ENCODE measurements at places on chromosomes 12 and 14.

GRCh38 chr14:61385002-61385685 lies 63.8 kb downstream of the PRKCH start:
- DNase-seq, result no peak

DNA sequence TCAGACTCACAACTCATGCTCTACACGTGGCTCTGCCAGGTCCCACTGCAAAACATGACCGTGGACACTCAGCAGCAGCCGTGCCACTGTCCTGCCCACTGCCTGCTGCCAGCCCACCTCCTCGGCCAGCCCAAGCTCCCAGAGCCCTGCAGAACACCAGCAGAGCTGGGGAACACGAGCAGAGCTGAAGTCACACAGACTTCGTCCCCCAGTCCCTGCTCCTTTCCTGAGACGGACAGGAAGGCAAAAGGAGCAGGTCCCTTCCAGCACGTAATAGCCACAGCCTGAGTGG lies 152.1 kb downstream of the DPF3 start:
- DNase-seq, result no peak

DNA sequence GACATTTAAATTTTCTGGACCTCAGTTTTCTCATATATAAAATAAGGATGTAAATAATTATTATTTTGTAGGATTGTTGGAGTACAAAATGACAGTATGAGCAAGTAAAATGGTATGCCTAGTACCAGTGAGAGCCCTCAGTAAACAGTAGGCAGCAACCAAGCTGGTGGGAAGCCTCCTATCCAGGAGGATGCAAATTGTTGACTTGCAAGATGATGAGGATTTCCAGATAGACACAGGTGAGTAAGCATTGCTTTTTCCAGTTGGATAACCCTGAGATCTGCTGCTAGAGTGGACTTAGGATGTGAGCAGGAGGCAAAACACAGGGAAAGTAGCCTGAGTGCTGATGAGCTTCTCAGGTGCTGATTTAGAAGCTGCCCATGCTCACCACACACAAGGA lies 28.2 kb upstream of the AMIGO2 start:
- DNase-seq, result no peak

DNA sequence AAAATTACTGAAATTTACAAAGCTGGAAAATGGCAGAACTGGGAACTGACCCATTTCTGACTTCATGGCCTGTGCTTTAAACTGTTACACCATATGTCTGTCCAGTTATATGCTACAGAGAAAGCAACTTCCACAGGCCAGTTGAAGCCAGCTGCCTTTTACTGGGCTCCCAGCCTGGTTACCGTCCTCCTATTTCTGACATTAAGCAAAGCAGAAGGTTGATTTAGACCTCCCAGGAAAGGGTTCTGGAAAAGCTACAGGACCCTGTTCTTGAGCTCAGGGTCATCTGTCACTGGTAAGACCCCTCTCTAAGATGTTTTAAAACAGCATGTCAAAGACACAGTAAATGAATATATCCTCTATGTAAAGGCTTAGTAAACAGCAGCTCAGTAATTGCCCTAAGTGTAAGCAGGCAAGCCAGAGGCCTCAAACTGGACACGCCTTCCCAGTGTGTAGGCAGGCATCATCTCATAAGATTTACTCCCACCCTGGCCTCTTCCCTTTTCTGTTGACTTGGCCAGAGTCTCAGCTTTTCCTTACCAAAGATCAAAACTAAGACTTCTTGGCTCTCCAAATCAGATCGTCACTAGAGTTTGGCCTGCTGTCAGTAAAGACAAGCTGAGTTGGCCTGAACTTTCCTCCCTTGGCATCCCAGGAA lies 55.4 kb upstream of the RNU6-8 start:
- no peak for DNase-seq

DNA sequence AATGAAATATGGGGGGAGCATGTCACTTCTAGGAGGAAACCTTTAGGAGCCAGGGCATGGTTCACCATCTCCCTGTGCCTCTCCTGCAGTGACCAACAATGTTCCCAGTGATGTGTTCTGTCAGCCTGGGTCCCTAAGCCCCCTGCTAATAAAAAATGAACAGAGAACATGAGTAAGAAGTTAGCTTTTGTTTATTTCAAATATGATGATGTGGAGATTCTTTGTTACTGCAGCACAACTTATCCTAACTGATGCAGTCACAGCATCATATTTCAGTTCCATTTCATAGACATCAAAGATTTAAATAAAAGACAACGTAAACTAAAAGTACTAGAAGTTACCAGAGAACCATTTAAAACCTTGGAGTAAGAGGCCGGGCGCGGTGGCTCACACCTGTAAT lies 43.9 kb downstream of the SERPINA3 start:
- DNase-seq, result no peak

GRCh38 chr12:56488041-56488955 lies at the start of gene GLS2:
TSS of gene GLS2 (minus strand) at chr12:56488161. CDS start at chr12:56488118, 43 bp downstream.
- peak; percentile 96 for DNase-seq

DNA sequence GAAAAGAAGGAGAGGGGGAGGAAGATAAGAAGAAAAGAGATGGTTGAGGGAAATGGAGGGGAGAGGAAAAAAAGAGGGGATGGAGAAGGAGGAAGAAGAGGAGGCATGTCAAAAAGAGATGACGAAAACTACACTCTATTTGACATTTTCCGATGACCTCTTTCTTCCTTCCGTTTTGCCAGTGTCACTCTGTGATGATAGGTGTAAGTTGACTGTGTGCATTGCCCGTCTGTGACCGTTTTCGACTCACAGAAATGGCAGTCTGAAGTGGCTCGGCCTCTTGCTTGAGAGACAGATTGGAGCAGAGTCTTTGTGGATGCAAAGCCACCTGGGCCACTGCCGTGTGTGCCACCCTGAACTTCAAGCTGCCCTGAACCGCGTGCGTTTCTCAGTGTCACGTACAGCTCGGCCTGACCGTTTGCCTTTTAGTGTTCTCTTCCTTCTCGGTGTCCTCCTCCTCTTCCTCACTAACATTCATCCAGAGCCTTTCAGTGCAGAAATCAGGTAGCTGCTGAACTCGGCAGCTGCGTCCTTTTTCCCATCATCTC lies 32.7 kb downstream of the ELK3 start:
- peak; percentile 61 for DNase-seq

DNA sequence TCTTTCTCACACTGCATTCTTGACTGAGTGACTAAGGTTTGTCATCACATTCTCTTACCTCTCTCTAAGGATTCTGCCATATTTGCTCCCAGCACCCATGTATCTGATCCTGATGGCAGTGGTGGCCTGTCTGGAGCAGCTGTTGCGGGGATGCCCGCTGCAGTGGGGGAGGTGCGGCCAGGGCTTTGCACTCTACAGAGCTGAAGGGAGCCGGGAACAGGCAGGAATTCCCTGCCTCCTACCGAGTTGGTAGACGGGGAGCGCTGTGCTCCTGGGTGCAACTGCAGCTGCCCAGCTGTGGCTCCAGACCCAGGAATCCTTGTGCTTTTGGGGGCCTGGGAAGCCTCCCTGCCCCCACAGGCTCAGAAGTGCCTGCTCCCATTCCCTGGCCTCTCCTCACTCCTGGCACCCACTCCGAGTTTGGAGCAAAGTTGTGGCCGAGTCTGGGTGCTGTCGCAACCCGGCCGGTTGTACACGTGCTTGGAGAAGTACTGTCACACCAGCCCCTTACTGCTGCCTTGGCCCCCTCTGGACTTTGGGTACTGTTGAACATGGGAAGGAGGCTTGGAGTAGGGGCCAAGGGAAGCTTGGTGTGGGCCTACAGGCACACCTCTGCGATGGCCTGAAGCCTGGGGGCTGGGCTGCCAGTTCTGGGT lies 106.9 kb upstream of the OR4E1 start:
- no peak for DNase-seq

DNA sequence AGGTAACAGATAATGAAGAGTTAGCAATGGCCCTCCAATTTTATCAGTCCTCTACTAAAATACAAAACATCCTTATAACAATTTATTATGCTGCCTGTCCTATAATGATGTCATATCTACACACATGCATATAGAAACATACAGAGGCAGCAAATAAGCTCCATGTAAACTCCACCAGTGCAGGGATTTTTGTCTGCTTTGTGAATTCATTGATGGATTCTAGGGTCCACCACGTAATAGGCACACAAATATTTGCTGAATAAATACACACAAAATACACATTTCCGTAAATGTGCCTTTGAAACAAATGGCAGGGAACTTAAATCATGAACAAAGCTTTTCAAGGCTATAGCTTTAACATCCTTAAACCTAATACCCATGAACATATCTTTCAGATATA lies 34.7 kb downstream of the PPP1R12A start:
- no peak for DNase-seq

GRCh38 chr14:101114726-101115515 lies 211.4 kb upstream of the RTL1 start:
- no peak for DNase-seq

GRCh38 chr12:131008-131407 lies 64.4 kb downstream of the IQSEC3 start:
- DNase-seq, result no peak

DNA sequence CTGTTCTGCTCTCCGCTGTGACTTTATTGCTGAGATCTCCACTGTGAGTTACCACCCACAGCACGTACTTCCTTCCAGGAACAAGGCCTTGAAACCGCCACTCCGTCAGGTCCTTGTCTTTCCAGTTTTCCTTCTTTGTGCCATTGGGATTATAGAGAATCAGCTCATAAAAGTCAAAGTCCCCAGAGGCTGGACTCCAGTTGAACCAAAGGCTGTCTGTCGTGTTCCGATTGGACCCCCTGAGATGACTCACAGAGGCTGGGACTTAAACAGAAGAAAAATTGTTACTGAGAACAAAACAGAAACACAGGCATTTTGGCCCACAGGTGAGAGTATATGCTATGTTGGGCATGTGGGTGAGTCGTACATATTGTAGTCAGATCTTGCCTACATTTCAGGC lies 76.6 kb downstream of the PTPRB start:
- DNase-seq, result no peak

DNA sequence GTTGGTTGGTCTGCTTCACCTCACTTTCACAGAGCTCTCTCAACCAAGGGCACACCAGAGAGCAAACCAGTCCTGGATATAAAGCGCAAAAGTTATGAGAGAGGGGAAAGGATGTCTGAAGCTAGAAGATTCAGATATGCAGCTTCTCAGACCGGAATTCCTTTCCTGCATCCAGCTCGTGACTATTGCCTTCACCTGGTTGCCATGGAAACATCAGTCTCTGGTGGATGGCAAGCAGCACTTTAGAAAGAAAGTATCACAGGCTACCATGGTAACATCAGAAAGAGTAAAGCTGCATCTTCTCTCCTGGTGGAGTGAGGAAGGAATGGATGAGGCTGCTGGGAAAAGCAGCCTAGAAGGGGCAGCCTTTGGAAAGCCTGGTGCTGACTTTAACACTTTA lies 13.7 kb downstream of the REM2 start:
- DNase-seq, result no peak

- no peak for DNase-seq
Measured at GRCh38 chr12:47591795-47592194, 114.0 kb downstream of the RPAP3 start.

DNA sequence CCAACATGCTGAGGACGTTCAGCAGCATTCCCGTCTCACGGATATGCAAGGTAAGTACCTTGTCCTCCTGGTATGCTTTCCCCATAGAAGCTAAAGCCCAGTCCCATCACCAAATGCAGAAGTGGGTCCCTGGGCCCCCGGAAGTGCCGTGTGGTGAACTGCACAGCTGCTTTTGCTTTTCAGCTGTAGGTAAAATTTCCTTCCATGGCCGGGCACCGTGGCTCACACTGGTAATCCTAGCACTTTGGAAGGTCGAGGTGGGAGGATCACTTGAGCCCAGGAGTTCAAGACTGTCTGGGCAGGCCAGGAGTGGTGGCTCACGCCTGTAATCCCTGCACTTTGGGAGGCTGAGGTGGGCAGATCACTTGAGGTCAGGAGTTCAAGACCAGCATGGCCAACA lies 44.1 kb downstream of the HSP90AA1 start:
- DNase-seq, result no peak

- DNase-seq, result no peak
Measured at GRCh38 chr14:52640137-52640536, 55.2 kb downstream of the ERO1A start.

GRCh38 chr12:8912914-8913313 lies 1.4 kb upstream of the PHC1 start:
- peak; percentile 59 for DNase-seq

DNA sequence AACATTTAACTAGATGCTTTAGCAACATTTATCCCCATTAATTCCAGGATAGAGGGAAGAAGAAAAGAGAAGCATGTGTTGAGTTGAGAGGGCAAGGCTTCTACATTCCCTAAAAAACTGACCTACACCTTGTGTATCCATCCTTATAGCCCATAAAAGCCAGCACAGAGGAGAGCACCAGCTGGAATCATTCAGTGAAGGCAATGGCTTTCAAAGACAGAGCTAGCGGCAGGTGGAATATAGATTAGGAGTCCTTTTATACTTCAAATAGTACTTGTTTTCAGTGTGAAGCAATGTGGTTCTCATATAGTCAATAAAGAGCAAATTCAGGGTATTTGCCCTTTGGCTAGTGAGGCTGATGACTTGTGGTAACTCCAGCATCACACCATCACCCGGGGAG lies 94.4 kb downstream of the TBC1D30 start:
- no peak for DNase-seq

- no peak for DNase-seq
Measured at GRCh38 chr12:119338593-119339363, 4.2 kb downstream of the CCDC60 start.

Data from G401 (cell line).